Activated CD4-positive, alpha-beta T cell treated with anti-CD3 and anti-CD28 coated beads for 48 hours (primary cell): ENCODE measurements at places on chromosomes 12 and 14.

DNA sequence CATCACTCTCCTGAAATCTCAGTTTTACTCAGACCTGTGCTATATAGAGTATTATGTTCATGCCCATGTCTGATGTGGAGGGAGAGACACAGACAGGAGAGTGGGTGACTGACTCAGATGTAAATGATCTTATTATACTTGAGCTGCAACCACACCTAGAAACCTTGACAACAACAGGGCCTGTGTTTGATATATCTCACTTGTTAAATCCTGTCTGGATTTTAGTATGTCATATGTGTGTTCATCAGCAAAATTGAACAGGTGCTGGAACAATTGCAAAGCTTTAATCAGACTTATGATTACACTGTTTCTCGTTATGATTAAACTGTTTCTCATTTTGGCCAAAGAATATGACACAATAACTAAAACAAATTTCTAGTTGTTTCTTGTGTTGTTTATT is 37.7 kb downstream of the DIP2B start:
- DNase-seq = peak; percentile 46

DNA sequence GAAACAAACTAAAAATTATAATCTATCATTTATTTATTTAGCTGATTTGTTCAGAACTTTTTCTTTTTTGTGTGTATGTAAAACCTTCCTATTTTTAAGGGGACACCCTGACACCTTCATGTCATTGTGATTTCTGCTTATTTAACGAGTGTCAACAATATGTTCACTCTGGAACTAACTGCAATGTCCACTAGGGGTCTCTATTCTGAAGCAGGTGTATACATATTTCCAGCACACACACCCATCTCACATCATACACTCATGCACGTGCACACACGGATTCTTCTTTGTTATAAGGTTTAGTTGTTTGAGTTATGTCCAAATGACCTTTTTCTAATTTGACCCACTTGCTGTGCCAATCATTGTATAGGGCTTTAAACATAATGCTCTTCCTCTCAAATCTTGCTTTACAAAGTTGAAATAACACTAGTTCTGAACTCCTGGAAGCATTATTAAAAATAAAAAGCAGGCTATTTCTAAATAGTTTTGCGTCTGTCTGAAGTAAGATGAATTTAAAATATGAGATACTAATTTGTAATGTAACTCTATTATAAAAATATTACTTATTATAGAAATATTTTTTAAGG is 15.5 kb downstream of the E2F7 start:
- DNase-seq = no peak

- DNase-seq = no peak
These were observed 408.7 kb downstream of the APAF1 start for GRCh38 chr12:99053616-99054362.

- DNase-seq = no peak
These were observed 19.4 kb upstream of the P2RX4 start for GRCh38 chr12:121190523-121191031.

DNA sequence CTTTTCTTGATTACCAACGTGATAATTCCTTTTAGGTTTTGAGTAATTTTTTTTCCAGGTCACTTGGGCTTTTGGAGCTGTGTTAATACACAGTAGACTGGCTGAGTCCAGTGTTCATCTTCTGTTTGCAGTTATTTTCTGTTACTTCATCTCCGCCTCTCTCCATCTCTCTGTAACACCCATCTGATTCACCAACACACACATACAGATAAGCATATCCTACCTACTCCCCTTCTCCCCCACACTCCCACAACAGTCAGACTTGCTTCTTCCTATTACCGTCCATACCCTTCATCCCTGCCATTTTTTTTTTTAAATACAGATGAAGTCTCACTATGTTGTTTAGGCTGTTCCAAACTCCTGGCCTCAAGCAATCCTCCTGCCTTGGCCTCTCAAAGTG is 72.7 kb upstream of the MANSC4 start:
- DNase-seq = no peak

- DNase-seq = no peak
These were observed 156.9 kb downstream of the DPF3 start for GRCh38 chr14:72736786-72737559.

GRCh38 chr14:64680013-64680713 is 24.1 kb upstream of the PLEKHG3 start:
- DNase-seq = no peak

DNA sequence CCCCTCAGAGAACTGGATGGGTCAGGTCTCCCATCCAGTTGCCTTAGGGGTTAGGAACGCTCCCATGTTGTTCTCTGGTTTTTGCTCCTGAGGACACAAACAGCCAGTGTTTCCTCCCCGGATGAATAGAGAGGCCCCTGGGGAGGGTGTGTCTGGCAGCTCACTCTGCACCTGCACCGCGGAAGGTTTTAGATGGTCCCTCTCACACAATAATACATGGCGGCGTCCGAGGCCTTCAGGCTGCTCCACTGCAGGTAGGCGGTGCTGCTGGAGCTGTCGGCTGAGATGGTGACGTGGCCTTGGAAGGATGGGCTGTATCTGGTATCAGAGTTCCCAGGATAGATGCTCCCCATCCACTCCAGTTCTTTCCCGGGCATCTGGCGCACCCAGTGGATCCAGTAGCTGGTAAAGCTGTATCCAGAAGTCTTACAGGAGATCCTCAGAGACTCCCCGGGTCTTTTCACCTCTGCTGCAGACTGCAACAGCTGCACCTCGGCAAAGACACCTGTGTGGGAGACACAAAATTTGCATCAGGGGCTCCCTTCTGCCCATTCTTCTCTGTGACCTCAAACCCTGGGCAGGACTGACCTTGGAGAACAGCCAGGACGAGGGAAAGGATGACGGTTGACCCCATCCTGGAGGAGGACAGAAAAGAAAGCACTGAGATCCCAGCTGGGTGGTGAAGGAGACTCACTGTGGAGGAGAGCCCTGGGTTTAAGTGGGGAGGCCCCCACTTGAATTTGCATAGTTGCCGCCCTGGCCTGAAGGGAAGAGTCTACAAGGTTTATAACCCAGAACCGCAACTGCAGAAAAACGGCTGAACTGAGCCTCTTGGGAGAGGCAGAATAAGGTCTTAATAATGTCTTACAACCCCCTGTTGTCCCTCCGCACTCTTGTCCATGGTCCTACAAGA is 1324.8 kb downstream of the TMEM121 start:
- no peak for DNase-seq

- no peak for DNase-seq
These were observed 186.8 kb downstream of the CEP128 start for GRCh38 chr14:80754696-80755095.

DNA sequence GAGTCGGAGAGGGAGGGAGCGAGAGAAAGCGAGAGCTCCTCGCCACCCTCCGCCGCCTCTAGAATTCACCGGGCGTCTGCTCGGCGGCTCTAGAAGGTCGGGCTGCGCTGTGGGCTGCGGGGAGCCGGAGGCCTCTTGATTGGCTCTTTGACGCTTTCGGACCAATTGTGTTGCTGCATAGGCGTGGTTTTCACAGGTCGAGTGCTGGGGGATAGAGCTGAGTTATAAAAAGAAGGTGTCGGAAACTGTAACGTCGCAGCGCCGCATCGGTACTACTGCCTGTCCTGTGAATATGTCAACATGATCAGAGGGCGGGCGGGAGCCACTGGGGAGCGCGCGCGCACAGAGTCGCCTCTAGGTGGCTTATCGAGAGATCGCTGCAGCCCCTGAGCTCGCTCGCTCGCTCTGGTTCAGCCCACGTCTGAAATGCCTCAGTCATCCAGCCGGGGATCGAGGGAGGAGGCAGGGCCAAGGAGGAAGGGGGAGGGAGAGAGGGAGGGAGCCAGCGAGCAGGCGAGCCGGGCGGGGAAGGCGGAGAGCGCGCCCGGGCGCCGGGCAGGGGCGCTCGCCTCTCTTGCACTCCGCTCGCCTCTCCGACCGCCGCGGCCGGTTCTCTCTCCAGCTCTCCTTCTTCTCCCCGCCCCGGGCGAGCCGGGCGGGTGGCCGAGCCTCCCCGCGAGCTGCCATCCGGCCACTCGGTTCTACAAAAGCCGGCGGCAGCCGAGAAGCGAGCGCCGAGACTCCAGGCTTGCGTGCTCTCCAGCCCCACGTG is at the start of gene TBX3:
TBX3 (minus strand) TSS at position 78 of the 772 bp plus-strand sequence. CDS start 975 bp downstream, outside the sequence.
- peak; percentile 81 for DNase-seq
